Thymus (tissue), 14 donors: ENCODE measurements at places on chromosomes 2 and 18. TPM values are rescaled to one million over a fixed set of nuclear protein-coding genes. Genes with fewer than 3 reads are reported as not detected.

ANKRD62 gene
- total RNA-seq: not detected

RFX8 gene
- 1.0 TPM for total RNA-seq

LYPD6 gene
- total RNA-seq: 0.38 TPM

NGEF gene
- 0.14 TPM for total RNA-seq

EPAS1 gene
- 3.1 TPM for total RNA-seq

AQP12B gene
- total RNA-seq: under 0.01 TPM

WDR7 gene
- 20.5 TPM for total RNA-seq

FBXO15 gene
- 5.1 TPM for total RNA-seq
